ENCODE measurements at places on chromosomes 4 and X.

GRCh38 chr4:168864821-168865541 lies 145.1 kb downstream of the CBR4 start:
- DNase-seq = no peak

GRCh38 chrX:102902355-102902754 lies 34.7 kb upstream of the RAB40AL start:
- DNase-seq = no peak

- no peak for DNase-seq
Measured at GRCh38 chrX:69365349-69365748, 138.8 kb upstream of the NALF2 start.

GRCh38 chr4:19739101-19739651 lies 512.5 kb upstream of the SLIT2 start:
- no peak for DNase-seq

GRCh38 chrX:37332987-37333658 lies 16.0 kb upstream of the PRRG1 start:
- no peak for DNase-seq

DNA sequence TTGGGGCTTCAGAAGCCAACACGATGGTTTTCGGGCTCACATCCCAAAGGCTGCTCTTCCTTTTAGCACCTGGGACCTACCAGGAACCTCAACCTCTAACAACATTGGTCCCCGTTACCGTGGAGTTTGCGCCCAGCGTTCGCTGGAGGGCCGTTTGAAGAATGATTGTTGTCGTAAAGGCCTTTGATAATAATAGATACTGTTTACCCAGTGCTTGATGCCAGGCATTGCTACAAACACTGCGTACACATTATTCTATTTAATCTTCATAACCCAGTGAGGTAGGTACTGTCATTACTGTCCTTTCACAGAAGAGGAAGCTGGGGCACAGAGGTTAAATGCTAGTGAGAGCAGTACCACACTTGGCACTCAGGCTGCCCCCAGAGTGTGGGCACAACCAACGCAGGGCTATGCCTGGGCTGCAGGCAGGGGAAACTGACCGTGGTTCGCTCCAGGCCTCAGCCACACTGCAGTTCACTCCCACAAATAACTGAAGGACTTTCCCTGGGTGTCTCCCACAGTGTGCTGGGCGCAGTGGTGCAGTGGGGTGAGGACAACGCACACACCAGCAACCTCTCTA lies 1.0 kb upstream of the ACSL1 start:
- DNase-seq = no peak

DNA sequence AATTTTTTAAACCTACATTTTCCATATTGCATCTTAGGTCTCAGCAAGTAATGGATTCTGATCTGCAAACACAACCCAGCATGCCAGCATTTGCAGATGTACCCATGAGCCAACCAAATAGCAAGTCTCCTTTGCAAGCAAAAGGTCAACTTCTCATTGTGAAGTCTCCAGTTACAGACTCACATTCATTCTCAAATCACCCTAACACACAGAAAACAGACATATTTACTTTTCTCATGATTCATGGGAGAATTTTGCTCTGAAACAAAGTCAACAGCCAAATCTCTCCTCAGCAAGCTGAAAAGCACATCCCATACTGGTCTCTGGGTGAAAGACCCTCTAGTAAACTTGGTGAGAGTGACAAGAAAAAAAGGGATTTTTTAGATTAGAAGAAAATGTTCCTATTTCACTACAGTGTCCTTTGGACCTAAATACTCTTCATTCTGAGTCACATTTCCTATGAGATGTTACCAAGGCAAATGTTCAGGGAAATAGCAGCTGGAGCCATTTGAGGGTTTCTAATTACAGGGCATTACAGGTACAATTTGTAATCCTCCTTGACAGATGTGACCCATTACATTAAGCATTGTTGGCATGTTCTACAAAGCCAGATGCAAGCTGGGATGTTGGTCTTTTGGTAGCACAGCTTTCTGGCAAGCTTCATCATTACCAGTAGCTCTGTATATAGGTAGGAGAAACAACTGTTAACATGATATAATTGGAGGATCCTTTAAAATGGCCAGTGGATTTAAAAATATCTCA lies 383.3 kb downstream of the SMARCA1 start:
- DNase-seq = no peak

DNA sequence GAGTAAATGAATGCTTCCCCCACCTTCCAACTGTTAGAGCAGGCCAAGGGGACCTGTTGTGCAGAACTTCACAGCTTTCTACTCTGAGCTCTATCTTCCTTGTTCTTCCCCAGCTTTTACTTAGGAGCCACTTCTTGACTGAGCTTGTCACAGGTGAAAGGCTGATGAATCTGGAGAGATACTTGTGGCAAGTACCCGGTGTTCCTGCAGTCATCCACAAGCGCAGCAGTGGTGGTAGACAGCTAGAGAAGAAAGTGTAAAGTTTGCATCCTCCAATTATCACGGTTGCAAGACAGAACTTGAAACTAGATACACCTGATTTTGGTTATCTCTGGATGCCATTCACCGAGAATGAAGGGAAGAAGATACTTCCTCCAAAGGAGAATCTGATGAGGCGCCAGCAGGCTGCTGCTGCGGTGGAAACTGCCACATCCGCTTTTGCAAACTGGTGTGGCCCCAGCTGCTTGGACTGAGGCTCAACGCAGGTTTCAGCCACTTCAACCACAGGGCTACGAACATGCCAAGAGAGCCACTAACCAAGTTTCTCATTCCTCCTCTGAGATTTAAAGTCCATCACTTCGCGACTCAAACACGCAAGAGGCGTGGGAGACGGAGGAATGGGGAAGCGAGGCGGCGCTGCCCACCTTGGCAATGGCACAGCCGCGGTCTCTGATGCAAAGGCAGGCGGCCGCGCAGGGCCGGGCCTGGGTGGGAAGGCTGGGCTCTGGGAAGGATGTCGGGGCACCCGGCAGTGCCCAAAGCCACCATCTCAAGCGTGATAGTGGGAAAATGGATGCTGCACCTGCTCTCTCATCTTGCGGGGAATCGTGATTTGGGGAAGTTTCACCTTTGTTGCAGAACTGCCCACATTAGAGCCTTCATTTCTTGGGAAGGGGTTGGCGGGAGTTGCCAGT lies 1.3 kb upstream of the FHIP1A start:
- DNase-seq = no peak

DNA sequence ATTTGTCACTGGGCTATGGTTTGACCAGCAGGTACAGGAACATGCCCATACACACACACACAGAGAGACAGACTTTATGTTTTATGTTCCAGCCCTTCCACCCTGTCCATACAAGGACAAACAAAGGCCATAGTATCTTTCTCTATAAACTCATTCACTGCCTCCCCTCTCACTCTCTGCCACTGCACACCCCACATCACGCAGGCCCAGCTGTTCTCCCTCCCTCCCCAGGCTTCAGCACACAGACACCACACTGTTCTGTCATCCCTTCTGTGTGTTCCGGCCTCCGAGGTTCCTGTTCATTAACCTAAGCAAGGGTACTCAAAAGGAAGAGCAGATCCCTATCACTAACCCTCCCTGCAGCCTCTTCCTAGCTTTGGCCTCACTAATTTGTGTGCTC lies 17.8 kb downstream of the LAS1L start:
- DNase-seq = no peak

DNA sequence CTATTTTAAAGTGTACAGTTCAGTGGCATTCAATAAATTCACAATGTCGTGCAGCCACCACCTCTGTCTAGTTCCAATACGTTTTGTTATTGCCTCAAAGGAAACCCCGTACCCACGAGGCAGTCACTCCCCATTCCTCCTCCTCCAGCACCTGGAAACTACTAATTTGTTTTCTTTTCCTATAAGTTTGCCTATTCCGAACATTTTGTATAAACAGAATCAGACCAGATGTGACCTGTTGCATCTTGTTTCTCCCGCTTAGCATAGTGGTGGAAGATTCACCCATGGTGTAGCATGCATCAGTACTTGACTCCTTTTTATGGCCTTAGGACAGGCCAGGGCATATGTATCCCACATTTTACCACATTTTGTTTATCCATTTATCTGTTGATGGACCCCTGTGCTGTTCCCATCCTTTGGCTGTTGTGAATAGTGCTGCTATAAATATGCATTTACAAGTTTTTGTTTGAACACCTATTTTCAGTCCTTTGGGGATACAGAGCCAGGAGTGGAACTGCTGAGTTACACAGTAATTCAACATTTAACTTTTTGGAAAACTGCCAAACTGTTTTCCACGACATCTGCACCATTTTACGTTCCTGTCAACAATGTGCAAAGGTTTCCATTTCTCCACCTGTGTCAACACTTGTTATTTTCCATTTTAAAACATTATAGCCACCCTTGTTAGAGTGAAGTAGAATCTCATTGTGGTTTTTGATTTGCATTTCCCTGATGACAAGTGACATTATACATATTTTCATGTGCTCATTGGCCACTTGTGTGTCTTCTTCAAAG lies 57.8 kb upstream of the STX18 start:
- DNase-seq = no peak

- no peak for DNase-seq
Measured at GRCh38 chr4:107072836-107073736, 37.0 kb upstream of the DKK2 start.

- no peak for DNase-seq
Measured at GRCh38 chrX:105653891-105654290, 168.4 kb upstream of the NRK start.

GRCh38 chr4:72118017-72118416 lies 86.2 kb downstream of the NPFFR2 start:
- DNase-seq = no peak

DNA sequence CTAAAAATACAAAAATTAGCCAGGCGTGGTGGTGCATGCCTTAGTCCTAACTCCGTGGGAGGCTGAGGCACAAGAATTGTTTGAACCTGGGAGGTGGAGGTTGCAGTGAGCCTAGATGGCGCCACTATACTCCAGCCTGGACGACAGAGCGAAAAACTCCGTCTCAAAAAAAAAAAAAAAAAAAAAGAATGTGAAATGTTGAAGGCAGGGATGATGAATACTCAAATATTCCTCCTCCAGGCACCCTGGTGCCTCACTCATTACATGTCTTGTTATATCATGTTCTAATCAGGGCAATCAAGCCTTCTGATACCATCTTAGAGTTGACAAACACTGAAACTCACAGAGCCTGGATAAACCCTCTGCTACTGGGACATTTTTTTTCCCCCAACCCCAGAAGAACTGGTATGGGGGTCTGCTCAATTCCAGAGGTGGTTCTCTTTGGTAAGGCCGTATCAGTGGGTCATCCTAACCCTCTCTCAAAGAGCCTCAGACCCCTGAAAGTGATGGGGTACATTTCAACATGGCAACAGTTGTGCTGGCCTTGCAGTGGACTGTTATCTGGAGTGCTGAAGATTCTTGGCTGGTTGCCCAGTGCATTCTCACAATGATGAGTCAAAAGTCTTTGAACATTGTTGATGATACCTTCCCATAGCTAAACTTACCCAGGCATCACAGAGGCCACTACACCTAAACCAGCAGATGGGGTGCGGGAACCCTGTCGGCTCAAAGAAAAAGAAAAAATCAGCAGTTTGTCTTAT lies 2.4 kb upstream of the SH3KBP1 start:
- peak; percentile 4 for DNase-seq

GRCh38 chr4:15901998-15902397 lies 36.5 kb downstream of the FGFBP1 start:
- DNase-seq = no peak

DNA sequence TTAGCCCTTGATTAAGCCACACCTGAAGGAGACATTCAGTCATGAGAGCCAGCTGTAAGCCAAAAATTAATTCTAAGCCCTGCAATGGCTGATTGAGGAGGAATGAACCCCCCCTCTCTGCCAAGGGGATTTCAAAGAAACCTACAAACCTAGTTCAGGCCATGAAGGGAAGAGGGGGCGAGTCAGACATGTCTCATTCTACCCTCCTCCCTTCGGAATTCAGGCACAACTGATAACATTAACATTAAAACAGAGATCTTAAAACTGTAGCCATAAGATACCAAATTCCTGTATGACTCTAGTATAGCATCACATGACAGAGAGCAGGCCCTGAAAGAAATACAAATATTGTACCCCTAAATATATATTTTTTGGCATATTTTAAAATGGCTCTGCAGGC lies 40.4 kb upstream of the AFAP1 start:
- DNase-seq = no peak

GRCh38 chr4:85495621-85496020 lies 20.7 kb downstream of the ARHGAP24 start:
- DNase-seq = no peak

GRCh38 chr4:158863296-158863695 lies 94.5 kb downstream of the FNIP2 start:
- no peak for DNase-seq

DNA sequence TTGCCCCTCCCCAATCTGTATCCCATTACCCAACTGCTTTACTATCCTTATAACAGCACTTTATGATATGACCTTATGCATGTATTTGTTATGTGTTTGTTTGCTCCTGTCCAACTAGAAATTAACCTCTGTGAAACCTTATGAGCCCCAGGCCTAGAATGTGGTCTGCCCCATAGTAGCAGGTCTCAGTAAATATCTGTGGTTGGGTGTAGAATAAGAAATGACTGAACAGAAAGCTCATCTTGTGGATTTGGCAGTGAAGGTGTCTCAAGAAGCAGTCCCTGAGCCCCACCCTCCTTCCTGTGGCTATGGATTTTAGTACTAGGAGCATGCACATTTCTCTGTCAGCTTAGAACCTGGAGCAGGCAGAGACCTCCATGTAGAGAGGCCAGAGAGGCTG lies 229.0 kb upstream of the LCORL start:
- DNase-seq = no peak

DNA sequence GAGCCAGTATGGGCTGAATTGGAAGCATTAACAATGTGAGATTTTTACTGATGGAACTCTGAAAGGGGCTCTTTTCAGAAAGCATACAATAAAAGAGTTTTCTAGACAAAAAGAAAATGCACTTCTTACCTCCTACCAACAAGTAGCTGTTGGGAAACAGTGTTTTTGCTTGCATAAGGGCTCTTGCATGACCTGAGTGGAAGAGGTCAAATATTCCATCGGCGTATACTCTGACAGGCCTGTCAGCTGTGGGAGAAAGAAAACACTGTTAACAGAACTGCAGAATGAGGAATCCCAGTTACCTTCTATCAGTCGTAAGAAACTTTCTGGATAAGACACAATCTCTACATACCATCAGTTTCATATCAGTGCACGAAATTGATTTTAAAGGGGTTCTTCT lies 39.5 kb downstream of the PCYT1B start:
- DNase-seq = no peak

GRCh38 chrX:115521741-115522140 lies 39.2 kb upstream of the PLS3 start:
- DNase-seq = no peak

DNA sequence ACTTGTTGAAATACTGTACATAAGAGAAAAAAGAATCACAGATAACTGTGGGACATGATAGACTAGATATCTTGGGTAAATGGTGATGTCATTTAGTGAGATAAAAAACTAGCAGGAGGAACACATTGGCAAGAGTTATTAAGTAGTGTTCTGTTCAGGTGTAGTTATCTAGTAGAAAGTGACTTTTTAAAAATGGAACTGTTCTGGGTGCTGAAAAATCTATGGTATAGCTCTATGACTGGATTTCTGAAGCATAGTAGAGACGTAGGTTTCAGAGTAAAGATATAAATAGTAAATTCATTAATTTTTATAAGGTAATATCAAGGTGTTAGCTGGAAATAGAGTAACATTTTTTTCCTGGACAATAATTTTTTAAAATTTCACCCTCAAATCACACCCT lies 225.1 kb upstream of the UGT8 start:
- no peak for DNase-seq
